ENCODE measurements at places on chromosomes 5 and 9.

- DNase-seq, result no peak
Observed at GRCh38 chr5:133341915-133342710, 270.2 kb downstream of the FSTL4 start.

- DNase-seq, result peak; percentile 50
Observed at GRCh38 chr9:130235558-130236435, 29.8 kb upstream of the HMCN2 start.

DNA sequence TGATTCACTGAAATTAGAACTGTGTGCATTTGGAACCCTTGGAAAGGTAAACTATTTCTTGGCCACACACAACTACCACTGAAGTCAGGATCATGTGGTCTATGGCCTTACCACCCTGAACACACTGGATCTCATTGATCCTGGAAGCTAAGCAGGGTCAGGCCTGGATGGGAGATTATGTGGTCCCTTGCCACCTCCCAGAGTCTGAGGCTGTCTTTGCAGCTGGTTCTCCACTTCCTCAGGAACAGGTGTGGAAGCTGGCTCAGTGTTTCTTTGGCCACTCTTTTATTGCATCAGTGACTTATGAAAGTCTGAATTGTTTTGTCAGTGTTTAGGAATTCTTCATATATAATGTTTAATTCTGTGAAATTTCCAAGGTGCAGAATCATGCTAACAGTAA, 89.2 kb downstream of the TEK start:
- no peak for DNase-seq

DNA sequence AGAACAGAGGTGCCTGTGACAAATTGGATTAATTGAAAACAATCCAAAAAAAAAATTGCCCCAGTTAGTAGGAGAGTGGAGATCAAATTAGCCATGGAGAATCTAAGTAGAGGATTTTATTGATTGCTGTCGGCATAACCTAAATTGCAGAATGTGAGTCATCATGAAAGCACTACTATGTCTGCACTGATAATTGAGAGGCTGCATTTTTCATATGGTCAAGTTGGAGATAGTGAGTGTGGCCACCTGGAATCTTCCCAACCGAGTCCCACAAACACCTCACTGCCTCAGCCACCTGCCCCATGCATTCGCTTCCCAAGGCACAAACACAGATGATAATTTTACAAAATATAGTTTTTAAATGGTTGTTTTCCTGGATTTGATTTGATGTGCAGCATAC, 123.7 kb downstream of the NTRK2 start:
- DNase-seq, result no peak

- no peak for DNase-seq
Observed at GRCh38 chr5:8280711-8281363, 411.9 kb downstream of the MTRR start.
